ENCODE measurements at places on chromosomes 1 and 21.

DNA sequence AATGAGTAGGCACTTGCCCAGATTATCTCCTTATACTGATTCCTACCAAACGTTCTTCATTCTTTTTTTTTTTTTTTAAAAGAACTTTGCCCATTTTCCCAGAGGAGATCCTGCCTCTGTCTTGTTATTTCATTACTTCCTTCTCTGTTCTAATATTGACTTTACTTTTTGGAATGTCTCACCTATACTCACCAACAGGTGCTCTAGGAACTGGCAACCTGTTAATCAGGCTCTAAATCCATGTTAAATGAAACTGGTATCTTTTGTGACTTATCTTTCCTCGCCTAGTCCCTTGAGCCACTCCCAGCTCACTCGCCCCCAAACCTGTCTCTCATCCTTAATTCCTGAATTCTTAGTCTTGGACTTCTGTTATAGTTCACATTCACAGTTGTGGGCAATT lies 1.2 kb upstream of the CRCT1 start:
- DNase-seq, result no peak

DNA sequence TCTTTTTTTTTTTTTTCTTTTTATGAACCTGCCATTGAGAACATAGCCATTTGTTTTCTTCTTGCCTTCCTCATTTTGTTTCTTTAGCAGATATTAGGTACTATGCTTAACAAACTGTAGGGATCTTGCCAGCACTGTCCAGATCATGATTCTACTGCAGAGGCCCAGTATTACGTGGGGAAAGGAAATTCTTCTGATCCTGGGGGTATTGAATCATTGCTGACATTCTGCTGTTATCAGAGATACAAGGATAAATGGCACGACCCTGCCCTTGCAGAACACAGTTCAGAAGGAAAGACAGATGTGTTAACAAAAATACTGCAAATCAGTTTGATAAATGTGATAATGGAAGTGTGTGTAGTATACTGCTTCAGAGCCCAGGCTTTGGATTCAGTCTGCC lies 56.2 kb downstream of the BTBD8 start:
- no peak for DNase-seq

- DNase-seq, result no peak
Observed at GRCh38 chr1:218809061-218809460, 364.6 kb upstream of the LYPLAL1 start.

DNA sequence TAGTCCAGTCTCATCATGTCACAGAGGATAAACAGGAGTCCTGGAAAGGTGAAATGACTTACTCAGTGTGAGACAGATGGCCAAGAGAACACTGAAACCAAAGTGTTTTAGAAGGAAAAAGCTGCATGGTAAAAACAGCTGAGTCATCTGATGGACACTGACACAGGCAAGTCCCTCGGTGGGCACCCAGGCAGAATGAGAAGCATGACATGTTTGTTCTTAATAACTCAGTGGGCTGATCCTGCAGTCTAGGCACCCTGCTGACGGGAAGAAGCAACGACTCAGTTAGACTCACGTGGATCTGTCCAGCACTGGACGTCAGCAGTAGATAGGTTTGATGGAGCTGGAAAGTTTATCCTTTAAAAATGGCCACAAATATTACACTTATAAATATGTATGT lies 116.9 kb downstream of the RGS7 start:
- no peak for DNase-seq

GRCh38 chr1:30109853-30110252 lies 613.5 kb downstream of the MATN1 start:
- DNase-seq, result no peak

DNA sequence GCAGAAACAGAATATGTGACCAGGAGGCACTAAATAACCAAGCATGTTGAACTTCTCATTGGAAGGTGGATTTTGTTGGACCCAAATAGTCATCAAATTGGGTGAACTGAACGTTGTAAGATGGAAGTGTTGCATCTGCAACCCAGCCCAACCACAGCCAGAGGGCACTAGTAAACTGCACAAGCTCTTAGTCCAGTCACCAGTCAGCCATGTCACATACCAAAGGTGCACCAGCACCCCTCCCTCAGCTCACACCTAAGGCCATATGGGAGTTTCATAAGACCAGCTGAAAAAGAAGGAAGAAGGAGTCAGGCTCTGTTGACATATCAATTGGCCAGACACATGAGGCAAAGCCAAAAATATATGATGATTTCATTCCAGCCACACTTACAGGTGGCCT lies 481.7 kb upstream of the NR5A2 start:
- DNase-seq, result no peak

DNA sequence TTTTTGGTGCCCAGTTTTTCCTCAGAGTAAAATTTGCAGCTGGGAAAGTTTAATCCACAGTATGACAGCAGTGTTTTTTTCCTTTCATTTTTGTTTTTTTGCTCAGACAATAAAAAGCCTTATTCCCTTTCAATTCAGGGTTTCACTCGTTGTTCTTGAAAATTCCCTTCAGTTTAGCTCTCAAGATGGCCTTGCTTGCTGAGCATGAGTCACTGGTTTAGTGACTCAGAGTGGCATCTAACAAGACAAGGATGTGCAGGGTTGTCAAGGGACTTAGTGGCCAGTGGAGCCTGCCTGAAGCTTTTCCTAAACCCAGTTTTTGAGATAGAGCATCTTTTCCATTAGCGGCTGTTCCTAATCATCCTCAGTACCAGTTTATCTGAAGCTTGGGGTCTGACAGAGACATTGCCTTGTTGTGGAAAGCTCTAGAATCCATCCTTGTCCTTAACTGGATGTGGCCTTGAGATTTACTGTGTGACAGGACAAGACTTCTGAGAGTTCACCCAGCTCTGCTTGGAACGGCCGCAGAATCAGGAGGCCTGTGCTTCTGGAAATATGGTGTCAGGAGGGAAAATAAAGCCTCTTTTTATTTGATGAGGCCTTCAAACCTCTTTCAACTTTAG lies 48.4 kb upstream of the DNAJC6 start:
- no peak for DNase-seq

DNA sequence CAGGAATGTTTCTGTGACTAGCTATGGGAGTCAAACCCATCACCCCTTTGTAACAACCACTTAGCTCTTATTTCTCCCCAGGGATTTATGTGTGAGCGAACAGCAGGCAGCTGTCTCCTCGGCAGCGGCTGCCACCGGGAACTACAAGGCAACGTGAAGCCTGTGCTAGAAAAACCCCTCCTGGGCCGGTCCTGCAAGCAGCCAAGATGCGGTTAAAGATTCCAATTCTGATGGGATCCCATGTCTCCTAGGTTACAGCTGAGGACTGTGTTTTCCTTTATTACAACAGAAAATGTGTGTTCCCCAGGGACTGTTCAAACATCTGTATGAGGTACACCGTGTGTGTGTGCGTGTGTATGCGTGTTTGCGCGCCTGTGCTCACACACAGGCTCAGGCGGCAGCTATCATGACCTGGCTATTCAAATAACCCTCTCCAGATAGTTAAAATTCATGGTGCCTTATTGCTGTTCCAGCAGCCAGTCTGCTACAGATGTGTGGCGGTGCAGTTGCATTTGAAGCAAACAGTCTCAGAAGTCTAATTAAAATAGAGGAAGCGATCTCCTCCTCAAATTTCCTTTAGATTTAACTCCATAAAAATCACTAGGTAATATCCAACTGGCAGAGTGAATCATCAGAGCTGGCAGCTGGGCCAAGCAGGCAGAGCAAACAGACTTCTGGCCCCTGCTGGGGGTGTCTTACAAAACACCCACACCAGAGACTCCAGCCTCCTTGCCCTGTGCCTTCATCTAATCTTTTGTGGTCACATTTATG lies 68.0 kb downstream of the LMX1A start:
- DNase-seq, result peak; percentile 88

DNA sequence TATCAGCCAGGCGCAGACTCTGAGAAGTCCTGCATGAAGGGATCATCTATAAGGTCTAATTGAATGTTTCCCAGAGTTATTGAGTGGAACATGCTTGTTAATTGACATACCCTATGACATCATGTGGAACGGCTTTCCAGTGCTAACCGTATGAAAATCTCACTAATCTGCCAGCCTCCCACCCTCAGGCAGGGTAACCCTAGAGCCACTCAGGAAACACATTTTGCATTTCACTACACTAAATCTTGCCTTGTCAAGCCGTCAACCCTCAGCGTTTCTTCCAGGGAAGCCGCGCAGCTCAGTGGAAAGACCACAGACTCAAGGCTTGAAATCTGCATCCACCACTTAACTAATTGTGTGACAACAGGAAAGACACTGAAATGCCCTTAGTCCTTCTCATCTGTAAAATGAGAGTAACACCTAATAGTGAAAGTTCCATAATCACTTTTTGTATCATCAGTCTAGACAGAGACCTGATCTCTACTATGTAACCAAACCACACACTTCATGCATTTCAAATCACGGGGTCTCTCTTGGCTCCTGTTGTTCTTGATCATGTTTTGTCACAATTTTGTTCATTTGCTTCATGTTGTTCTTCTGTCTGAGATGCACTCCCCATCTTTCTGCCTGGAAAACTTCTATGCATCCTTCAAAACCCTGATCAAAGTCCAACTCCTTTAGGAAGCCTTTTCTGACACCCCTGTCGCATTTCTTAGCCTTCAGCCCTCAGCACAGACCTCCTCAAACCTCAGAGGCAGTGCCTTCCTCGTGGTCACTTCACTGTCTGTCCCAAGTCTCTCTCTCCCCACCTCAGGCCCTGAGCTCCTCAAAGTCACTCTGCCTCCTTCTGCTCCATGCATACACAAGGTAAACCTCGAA lies 246.5 kb downstream of the TOMM20 start:
- no peak for DNase-seq

DNA sequence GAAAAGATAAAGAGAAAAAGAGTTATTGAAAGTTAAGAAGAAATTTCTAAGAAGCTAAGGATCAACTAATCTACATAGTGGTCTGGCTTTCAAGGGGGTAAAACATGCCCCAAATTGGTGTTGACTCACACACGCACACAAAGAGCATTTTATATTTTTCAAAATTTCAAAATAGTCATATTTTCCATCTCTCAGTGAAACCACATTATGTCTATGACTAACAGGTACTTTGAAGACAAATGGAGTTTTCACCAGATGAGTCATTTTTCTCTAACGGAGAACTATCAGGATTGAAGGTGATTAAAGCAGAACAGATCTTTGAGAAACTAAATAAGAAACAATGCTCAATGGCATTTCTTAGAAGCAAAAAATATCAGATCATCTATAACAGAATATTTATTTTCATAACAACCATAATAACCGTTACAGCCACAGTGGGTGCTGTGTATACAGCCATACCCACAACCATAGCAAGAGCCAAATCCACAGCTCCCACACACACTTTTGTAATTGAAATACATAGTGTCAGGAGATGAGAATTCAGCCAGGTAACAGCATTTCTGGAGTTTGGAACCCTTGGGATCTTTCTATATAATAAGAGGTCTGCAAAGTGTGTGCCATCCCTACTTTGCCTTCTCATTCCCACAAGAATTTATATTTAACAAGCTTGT lies at the start of gene KRTAP21-3:
Gene KRTAP21-3 (minus strand): TSS at position 539 of the 671 bp plus-strand sequence. CDS start 18 bp downstream, at position 521.
- DNase-seq, result no peak

DNA sequence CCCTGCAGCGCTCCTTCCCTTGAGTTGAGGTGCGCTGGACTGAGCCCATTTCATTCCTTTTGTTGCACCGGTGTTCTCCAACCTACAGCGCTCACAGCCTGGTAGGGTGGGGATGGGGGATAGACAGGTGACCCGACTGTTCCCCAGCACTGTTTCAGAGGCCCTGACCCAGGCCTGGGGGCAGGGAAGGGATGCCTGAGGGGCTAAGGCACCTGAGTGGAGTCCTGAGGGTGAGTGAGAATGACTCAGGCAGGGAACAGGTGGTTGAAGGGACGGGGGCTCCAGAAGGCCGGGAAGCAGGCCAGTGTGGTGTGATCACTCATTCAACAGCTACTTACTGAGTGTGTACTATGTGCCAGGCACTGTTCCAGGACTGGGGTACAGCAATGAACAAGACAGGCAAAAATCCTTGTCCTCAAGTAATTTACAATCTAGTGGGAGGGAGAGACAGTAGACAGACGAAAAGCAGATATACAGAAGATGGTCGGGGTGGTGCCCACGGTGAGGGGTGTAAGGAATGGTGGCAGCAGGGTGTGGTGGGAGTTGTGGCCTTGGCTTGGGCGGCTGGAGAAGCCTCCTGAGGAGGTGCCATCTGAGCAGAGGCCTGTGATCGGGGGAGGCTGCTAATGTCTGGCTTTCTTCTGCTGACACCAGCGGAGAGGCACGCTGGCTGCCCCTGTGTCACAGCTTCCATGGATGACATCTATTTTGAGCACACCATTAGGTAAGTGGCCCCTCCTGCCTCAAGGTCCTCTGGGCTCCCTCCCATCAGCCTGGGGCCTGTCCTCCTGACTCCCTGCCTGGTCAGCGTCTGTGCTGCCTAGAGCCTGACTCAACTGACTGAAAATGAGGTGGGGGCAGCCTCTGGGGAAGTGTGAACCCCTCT lies 37.4 kb downstream of the ACOT11 start:
- DNase-seq, result no peak

GRCh38 chr1:171116676-171117075 lies 26.0 kb downstream of the FMO3 start:
- no peak for DNase-seq

DNA sequence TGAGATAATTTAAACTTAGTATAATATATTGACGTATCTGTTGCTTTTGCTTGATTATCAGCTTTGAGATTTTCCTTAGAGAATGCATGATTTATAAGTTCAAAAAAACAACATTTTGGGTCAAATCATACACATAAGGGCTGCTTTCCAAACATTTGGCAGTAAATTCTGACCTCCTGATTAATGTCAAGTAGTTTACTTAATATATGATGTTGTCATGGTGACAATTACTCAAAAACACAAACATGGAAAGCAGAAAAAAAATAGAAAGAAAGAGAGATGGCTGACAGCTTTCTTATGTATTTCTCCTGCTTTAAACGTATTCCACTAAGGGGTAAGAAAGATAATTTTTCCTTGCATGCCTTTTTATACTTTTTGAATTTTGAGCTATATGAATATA lies 258.2 kb upstream of the C1orf105 start:
- DNase-seq, result no peak

DNA sequence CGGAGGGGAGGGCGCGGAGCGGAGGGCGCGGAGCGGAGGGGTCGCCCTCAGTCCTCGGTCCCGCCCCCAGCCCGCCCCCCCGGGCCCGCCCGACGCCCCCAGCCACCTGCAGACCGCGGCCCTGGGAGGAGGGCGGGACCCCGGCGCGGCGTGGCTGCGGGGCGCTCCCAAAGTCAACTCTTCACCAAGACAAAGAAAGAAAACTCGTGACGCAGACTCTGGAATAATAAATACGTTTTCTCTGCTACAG lies 1.2 kb downstream of the HES4 start:
- DNase-seq, result no peak

- no peak for DNase-seq
Observed at GRCh38 chr1:92538048-92538412, 51.3 kb upstream of the GFI1 start.

DNA sequence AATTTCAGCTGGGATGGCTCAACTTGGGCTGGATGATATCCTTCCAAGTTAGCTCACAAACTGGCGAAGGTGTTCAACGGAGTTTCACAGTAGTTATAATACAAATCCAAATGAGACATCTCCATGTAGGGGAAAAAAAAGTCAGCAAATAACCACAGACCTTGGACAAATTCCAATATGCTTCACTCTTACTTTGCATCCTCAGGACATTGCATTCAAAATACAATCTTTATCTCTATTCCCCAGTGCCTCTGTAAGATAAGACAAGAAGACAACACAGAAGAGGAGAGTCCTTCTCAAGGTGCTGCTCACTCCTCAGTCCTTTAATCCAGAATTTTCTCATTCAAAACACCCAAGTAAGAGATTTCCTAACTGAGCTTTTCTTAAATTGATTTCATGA lies 1797.7 kb downstream of the MRPL39 start:
- no peak for DNase-seq

GRCh38 chr1:22447621-22448111 lies 4.0 kb upstream of the ZBTB40 start:
- no peak for DNase-seq

- DNase-seq, result peak; percentile 6
Observed at GRCh38 chr21:39441502-39442475, 3.8 kb downstream of the LCA5L start.

GRCh38 chr1:204258213-204259115 lies 44.7 kb upstream of the GOLT1A start:
- no peak for DNase-seq

Measured in NCI-H524 treated with DMSO at 0.1 percent for 48 hours (cell line).